ENCODE measurements at places on chromosomes 11 and 22. TPM values are rescaled to one million over a fixed set of nuclear protein-coding genes. Genes with fewer than 3 reads are reported as not detected.

DNA sequence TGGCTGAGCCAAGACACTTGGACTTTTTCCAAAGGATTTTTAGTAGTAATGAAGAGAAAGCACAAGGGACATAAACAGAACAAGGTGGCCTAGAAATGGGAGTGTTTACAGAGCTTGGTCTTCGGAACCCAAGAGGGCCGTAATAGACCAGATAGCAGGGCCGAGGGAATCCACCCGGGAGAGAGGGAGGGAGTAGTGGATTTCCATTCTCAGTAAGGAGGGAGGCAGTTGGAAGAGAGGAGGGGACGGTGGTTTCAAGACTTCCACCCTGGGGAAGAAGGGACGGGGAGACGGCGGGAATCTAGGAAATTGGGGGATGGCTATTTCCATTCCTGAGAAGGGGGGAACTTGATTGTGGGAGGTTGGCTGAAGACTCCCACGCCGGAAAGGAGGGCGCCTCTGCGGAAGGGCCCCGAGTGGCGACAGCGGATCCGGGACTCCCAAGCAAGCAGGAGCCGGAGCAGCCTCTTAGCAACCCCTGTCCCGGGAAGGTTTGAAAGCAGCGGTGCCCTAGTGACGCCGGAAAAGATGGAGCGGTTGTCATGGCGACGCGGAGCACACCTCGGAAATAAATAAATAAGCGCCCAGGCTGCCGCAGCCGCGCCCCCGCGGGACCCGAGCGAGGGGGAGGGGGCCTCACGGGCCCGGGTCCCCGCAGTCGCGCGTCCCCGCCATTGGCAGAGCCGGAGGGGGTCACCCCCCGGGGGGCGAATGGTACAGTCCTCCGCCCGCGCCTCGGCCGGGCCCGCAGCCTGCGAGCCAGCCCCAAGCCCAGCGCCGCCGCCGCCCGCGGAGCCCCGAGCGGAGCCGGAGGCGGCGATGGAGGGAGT, 31.6 kb downstream of the EIF3F start:
- peaks cover 12% of the 10 kb centered on the region for H3K4me1 ChIP-seq
- peak; percentile 53 for DNase-seq
- H3K36me3 ChIP-seq, result no peaks in the 10 kb centered on the region
- no peak overlapping the region for H3K27ac ChIP-seq

GRCh38 chr11:116454020-116454645, 318.7 kb downstream of the BUD13 start:
- H3K27ac ChIP-seq, result no peak overlapping the region
- H3K4me1 ChIP-seq, result peaks cover 5% of the 10 kb centered on the region
- H3K36me3 ChIP-seq, result no peaks in the 10 kb centered on the region
- peak; percentile 26 for DNase-seq
- H3K27me3 ChIP-seq, result peaks cover 15% of the 10 kb centered on the region

- H3K27ac ChIP-seq, result no peak overlapping the region
- DNase-seq, result no peak
- peak overlapping the region; percentile 12 for H3K4me3 ChIP-seq
- H3K4me1 ChIP-seq, result no peaks in the 10 kb centered on the region
These were observed 8.0 kb downstream of the SCN4B start for GRCh38 chr11:118144301-118145268.

DNA sequence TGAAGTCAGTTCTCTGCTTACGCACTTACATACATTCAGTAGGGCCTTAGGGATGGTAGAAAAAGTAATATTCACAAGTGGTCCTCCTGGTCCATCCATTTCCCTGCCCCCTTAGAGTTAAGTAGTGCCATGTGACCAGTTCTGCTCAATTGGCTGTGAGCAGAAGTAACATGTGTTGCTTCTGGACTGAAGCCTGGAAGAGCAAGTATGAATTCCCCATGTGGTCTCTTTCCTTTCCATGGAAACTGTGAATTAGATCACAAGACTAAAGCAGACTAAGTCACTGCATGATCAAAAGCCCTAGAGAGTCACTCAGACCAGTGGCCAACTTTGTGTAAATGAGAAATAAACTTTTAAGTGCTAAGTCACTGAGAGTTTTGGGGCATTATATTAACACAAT, 341.7 kb upstream of the CADM1 start:
- H3K27ac ChIP-seq, result no peak overlapping the region
- no peak overlapping the region for H3K4me3 ChIP-seq
- H3K4me1 ChIP-seq, result peaks cover 10% of the 10 kb centered on the region
- peaks cover 2% of the 10 kb centered on the region for H3K36me3 ChIP-seq
- DNase-seq, result no peak
- H3K27me3 ChIP-seq, result no peaks in the 10 kb centered on the region

The CRYBA4 gene
- total RNA-seq, result not detected
